ENCODE measurements at places on chromosomes 1 and 21.

GRCh38 chr1:10216090-10216749 lies 5.8 kb downstream of the KIF1B start:
- no peak for DNase-seq

GRCh38 chr21:45474323-45474950 lies 67.8 kb downstream of the SLC19A1 start:
- no peak for DNase-seq

- peak; percentile 85 for DNase-seq
Observed at GRCh38 chr21:33362044-33362555, 37.3 kb downstream of the IFNAR1 start.

DNA sequence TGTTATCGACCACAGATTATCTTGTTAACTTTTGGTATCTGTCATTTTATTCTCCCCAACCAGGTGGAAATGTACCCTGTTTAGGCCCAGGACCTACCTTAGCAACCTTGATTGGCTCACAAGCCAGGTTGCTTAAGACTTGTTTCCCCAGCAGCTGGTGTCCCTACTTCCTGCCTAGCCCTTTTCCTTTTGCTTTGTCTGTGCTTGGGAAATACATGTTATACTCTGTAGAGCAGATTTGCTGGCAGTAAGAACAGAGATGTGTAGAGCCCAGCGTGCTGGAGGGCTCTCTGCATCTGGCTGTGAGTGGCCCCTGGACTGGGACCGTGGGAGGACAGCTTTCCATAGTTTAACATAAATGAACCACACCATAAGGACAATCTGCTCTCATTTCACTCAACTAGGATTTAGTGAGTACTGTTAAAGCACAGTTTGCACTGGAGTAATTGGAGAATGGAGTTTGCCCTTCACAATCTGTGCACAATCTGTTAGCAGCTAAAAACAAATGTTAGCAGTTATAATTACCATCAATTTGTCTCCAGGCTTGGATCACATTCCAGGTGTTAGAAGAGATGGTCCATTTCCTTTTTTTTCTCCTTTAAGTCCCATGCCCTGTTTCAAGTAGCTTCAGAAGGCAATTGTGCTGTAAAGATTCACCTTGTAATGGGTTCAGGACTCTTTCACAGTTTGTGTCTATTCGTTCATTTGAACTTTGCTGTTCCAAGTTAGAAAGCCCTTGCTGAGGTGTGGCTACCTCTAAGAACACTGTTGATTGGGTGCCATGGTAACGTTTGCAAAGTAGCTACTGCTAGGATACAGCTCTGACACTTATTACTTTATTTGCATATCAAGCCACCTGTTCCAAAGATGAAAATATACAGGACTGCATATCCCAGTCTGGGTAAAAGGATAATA lies at the start of gene APOBEC4:
APOBEC4 (minus strand) TSS at position 770 of the 915 bp plus-strand sequence. CDS start 4,535 bp downstream, outside the sequence.
- DNase-seq, result no peak

DNA sequence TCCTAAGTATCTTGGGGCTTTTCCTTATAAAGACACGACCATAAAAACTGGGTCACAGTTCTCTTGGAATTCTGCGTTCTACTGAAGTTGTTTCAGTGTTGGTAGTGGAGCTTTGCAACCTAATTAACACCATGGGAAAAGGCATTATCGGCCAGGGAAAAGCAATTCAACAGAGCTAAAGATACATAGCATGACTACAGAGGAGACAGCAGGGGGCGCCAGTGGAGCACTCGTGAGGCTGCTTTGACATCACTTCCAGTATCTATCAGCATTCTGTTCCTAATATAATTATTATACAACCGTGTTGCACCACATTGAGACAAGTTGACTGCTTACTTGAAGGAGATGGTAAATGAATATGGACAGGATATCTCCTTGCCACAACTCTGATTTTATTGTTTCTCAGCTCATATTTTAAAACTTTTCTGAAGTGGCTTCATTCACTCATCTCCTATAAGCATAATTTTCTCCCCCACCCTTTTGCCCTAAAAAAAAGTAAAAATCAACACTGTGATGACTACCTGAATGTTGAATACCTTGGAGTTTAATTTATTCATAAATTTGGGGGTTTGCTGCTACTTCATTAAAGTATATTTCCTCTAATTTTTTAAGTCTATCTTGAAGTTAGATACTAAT lies 39.4 kb downstream of the ZP4 start:
- no peak for DNase-seq

DNA sequence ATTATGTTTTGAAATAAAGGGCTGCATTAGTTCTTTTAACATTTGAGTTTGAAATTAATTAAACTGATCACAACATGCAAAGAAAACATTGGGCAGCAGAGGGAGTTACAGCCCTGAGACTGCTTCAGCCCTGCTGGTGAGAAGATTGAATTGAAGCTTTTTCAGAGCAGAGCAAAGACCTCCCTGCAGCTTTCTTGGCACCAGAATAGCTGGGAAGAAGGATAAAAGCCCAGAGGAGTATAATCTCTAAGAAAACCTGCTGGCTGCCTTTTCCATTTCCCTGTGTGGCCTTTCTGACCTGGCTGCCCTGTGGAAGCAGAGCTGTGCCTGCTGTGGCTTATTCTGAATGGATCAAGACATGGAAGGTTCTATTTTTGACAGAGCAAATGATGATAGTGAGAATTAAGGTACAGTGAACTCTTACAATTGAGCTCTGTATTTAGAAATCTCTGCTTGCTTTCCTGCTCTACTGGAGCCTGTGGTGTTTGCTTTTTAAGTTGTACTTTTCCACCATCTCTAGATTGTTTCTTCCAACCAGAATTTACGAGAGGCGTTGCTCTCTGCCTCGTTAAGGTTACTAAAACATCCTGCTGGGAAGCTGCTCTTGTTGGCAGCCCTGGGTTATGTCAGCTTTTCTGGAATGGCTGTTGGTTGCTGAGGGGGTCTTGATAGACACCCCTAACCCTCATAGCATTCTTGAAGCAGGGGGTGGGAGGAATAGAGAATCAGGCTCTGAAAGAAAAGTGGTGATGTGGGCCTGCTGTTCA lies 9.9 kb downstream of the SNRPE start:
- peak; percentile 41 for DNase-seq

DNA sequence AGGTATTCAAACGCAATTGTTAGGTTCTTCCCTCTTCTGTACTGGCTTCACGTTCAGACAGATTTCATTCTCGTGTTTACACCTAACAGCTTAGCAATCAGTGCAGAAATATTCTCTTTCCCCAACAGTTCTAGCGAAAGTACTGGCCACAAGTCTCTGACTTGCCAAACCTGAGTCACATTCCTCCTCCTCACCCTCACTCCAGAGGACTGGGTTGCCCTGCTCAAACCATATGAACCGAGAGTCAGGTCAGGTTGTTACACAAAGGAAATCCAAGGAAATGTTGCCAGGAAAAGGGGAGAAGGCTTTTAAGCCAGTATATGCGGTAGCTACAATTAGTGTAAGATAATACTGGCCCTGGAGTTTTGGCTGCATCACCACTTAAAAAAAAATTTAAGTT lies 282.5 kb downstream of the RGS7 start:
- DNase-seq, result no peak

DNA sequence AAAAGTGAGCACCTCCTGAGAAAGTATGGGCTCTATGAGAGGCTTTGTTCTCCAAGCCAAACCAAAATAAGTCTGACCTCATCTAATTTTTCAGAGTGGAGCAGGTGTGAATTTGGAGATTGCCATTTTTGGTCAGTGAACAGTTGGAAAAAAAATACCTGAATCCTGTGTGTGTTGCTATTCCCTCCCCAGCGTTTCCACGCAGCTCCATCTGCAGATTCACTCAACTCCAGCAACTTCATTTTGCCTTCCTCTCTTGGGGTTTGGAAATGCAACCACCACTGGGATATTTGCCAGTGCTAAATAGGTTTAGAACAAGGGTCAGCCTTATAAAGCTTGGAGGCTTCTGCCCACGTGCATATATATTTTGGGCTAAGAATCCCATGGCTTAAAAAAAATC lies 11.2 kb downstream of the CASQ2 start:
- DNase-seq, result no peak

DNA sequence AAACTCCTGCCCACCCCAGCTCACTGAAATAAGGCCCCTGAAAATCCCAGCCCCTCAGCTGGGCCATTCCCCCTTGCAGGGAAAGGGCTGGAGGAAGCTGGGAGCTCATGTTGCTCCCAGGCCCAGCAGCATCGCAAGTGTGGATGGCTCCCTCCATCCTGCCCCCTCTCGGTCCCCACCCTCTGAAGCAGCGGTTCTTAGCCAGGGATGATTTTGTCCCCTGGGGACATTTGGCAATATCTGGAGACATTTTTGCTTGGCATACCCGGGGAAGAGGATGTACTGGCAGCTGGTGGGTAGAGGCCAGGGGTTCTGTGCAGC lies 56.8 kb downstream of the PSMG1 start:
- no peak for DNase-seq

GRCh38 chr1:36612121-36612520 lies 129.4 kb upstream of the CSF3R start:
- DNase-seq, result no peak

GRCh38 chr1:107976836-107977235 lies 11.9 kb upstream of the VAV3 start:
- DNase-seq, result no peak
